ENCODE measurements at places on chromosomes 3 and 15.
A peak's percentile ranks its signal among the peaks of the same experiment; 100 is the strongest.

- no peak for DNase-seq
Observed at GRCh38 chr3:161551697-161552096, 55.1 kb downstream of the OTOL1 start.

- no peak for DNase-seq
Observed at GRCh38 chr15:58536414-58536813, 104.6 kb downstream of the LIPC start.

- no peak for DNase-seq
Observed at GRCh38 chr3:126995254-126995780, 12.4 kb downstream of the PLXNA1 start.

GRCh38 chr3:56724676-56725075 lies 41.6 kb upstream of the TASOR start:
- no peak for DNase-seq

- no peak for DNase-seq
Observed at GRCh38 chr3:79414806-79415205, 353.0 kb downstream of the ROBO1 start.

DNA sequence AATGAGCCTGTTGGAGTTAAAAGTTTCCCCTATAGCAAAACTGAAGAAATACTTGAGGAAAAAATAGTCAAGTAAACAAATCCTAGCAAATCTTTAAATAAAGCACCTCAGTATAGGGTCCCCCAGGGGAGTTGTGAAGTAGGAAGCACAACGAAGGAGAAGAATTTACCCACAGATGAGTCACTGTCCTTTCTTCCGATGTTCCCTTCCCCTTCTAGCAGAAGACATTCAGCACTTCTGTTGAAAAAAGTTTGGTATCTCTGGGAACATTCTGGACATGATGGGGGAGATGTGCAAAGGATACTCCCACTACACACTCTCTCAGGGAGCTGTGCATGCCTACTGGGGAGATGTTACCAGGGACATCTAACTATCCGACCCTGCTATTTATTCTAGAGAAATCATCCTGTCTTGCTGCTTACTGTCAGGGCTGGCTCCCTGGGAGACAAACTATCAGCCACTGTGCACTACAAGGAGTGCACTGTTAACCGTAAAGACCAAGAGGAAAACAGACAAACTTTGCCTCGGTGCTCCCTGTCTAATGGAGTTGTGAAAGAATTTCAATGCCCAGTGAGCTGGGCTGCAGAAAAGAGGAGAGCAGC lies 93.8 kb downstream of the RFTN1 start:
- no peak for DNase-seq

GRCh38 chr15:31360158-31360561 lies 33.5 kb downstream of the KLF13 start:
- DNase-seq, result no peak

- no peak for DNase-seq
Observed at GRCh38 chr3:17023006-17023664, 138.4 kb downstream of the PLCL2 start.

DNA sequence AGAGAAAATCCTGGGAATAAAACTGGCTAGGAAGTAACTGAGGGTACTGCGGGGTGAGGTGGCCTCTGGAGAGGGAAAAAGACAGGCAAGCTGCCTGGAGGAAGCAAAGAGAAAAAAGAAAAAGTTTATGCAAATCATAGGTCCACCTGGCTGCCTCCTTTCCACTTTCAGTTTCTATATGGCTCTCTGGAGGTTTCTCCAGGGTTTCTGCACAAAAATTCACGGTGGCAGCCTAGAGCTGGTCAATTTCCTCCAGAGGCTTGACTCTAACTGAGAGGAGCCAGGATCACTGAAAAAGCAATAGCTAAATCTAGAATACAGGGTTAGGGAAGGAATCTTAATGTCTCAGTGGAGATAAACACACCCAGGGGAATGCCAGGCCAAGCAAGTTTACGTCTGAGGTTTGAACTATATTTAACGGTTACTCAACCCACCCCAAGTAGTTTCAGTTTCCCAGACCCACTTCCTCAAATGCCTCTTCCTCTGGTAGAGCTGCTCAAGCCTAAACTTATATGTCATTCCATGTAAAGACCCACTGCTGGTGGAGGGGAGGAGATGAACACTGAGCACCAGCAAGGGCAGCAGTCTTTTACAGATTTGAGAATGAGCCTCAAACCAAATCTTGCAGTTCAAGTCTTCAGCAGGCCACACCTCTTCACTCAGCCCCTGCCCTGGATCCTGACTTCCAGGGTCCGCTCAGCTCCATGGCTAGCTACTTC lies 5.7 kb downstream of the LYSMD2 start:
- no peak for DNase-seq

DNA sequence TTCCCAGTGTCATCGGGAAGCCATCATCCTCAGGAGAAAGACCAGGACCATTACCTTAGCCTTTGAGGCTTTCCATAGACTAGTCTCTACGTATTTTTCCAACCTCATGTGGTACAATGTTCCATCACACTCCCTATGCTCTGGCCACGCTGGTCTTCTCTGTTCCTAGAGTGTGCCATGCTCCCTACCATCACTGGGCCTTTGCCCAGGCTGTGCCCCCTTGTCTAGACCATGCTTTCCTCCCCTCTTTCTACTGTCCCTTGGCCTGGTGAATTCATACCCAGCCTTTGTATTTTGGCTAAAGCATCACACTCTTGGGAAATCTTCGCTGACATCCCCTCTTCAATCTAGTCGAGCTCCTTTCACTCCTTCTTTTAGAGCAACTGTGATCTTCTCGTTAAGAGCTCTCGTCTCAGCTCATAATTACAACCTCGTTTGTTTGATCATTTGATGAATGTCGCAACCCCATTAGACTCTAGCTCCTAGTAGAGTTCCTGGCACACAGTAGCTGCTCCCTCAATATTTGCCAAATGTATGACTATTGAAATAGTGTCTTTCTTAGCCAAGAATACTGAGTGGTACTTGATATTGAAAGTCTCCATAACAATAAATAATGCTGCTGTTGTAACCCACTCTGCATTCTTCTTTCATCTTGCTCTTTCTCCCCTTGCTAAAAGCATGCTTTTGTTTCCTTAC lies 100.2 kb upstream of the FAM3D start:
- no peak for DNase-seq

DNA sequence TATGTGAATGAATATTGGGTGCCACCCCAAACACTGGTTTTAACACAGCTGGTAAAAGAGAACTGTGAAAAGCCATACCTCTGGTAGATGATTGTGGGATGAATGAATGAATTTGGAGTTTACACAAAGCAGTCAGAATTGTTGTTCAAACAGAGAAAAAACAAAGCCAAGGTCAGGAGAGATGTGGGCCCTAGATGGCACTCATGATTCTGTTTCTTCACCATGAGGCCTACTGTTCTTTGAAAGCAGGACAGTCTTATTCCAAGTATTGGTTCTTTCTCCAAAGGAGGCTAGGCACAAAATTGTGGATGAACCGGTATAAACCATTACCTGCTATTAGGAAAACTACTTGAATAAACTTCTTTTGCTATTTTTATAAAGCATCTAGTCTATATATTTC lies 97.6 kb downstream of the SAMMSON start:
- DNase-seq, result no peak

DNA sequence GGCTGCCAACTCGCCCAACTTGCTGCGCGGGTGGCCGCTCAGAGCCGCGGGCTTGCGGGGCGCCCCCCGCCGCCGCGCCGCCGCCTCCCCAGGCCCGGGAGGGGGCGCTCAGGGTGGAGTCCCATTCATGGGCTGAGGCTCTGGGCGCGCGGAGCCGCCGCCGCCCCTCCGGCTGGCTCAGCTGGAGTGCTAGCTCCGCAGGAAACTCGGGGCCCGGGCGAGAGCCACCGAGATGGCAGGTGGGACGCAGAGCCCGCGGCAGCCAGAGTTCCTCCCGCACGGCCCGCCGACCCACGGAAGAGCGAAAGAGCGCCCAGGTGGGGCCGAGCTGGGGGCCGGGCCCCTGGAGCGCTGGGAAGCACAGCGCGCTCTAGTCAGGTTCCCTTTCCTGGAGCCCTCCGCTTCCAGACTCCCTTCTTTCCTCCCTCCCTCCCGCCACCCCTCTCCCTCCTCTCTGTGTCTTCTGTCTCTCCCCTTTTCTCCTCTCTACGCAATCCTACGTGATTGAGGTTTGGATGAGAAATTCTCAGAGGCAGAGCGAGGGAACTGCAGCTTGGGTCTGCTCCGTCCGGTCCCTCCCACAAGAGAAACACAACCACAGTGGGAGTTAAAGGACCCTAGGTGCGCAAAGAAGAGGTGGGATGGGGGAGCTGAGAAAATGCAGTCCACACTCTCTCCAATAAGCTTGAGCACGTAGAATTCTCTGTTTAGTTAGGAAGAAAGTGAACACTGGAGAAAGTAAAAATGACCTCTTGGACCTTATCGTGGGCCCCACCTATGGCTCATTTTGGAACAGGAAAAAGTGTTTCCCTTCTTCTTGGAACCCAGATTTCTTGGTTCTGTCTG lies 317.3 kb downstream of the FGF12 start:
- DNase-seq, result peak; percentile 59

DNA sequence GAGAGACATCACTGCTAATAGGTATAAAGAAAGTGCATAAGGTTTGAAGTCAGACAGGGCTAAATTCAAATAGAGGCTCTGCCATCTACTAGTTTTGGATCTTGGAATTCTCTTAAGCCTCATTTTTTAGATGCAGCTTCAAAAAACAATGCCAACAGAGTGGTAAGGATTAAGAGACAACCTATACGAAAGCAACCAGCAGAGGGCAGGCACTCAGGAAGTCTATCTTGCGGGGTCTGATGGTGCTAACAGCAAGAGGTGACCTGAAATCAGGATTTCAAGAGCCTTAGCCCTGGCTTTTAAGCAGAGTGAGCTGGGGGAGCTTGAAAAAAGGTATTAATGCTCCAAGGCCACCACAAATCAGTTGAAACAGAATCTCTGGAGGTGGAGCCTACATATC lies 40.7 kb downstream of the LDHAL6B start:
- DNase-seq, result peak; percentile 40

DNA sequence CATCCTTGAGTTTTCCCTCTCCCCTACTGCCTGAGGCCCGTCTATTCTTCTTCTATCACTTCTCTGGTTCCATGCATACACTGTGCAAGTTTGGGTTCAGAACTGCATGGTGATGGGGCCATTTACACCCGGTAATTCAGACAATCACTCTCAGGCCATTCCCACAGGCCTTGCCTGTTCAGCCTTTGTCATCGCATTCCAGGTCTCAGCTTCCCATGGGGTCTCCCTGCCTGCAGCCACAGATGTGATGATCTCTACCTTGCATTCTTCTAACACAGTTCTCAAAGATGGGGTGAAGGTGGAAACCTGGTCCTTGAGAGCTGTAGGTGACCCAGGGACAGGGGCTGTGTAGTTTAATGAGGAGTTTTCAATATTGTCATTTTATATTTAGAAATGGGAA lies 209.2 kb upstream of the TOPAZ1 start:
- DNase-seq, result no peak

- DNase-seq, result peak; percentile 85
Observed at GRCh38 chr15:68256675-68257450, 20.7 kb upstream of the FEM1B start.

DNA sequence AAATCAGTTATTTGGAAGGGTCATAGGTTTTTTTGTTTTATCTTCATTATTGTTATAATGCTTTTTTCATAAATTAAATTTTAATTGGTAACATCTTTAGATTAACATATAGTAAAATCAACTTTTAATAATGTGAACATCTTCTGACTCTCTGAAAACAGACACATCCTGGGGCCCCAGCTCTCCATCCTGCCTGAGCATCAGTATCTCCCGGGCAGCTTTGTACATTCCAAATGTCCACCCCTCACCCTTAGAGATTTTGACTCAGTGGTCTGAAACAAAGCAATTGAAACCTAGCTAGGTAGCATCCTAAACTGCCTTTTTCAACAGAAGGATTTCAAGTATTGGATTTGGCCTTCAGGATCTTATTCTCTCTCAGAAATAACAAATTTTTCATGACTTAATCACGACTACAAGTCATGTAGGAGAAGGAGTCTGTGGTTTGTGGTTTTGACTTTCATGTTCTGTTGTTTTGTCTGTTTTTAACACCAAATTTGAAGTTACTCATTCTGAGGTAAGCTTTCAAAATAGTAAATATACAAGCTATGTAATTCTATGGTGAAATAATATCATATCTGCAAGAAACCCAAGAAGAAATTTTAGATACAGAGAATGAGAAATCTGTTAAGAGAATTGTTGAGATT lies 147.3 kb upstream of the UBE2E2 start:
- no peak for DNase-seq

DNA sequence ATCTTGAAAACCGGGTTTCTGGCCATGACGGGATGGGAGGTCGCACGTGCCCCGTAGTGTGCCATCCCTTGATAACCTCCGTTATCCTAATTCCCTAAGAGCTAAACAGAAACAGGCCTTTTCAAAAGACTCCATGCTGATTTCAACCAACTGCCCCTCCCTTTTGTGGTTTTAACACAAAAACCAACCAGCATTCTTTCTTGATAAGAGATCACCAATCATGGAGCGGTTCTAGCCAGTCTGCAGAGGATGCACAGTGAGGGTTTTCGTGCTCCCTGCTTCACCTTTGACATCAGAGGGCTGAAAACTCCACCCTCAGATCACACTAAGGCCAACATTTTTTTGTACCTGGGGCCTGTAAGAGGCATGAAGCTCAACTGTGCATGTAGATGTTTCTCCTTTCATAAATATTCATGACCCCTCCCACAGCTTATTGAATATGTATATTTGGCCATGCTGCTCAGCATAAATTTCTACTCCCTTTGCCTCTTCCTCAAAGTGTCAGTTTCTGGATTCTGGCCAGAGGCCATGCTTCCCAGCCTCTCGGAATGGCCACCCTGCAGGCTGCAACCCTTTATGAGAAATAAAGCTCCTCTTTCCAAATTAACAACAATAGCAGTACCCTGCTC lies 41.3 kb downstream of the FAM3D start:
- no peak for DNase-seq

DNA sequence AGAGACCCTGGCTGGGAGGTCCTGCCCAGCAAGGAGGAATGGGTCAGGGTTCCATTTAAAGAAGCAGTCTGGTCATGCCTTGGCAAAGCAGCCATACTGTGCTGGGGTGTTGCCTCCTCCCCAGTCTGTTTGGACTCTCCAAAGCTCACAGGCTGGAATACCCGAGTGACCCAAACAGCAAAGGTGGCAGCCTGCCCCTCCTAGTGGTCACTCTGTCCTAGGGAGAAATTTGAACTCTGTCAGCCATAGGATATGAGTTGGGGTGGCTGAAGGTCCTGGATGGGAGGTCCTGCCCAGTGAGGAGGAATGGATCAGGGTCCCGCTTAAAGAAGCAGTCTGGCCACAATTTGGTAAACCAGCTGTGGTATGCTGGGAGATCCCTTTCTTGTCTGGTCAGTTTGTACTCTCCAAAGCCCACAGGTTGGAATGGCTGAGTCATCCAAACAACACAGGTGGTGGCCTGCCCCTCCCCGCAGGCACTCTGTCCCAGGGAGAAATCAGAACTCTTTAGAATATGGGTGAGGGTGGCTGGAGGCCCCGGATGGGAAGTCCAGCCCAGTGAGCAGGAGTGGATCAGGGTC lies 45.0 kb downstream of the CCR1 start:
- peak; percentile 38 for DNase-seq

- DNase-seq, result no peak
Observed at GRCh38 chr3:117725314-117725713, 1015.7 kb downstream of the TUSC7 start.

DNA sequence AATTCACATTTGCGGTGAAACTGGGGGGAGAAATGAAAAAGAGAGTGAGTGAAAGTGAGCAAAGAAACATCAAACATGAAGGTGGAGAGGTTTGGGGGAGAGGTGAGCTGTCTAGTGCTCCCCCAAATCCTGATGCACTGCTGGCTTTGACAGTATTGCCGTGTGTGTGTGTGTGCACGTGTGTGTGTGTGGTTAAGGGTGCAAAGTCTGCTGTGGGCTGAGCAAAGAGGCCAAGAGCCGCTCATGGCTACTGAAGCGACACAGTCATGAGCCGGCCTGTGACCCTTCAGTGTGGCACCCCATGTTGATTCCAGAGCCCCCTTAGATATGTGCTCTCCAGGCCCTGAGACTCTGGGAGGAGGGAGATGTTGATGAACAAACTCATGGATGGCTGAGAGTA lies 94.3 kb downstream of the DGKG start:
- DNase-seq, result no peak
